Cerebellar nuclear complex (tissue), 1 donor: ENCODE measurements at places on chromosomes 5 and 9.

- no peak for DNase-seq
Observed at GRCh38 chr5:72472666-72473422, 34.4 kb downstream of the ZNF366 start.

- peak; percentile 52 for DNase-seq
Observed at GRCh38 chr5:142611154-142611553, 74.7 kb downstream of the FGF1 start.

DNA sequence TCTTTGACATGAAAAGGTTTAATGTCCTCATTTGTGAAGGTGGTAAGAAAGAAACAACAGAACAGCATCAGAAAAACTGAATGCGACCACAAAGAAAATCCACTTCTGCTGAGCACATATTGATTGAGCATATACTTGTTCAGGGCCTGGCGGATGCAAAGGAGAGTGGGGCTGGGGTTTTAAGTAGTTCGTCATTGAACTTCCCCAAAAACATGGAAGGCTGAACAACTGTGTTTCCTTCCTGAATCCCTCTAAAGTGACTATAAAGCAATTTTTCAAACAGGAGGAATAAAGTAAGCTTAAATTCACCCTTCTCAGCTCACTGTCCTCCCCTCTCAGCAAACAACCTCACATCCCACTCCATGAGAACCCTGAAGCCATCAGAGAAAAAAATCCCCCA, 262.9 kb downstream of the AGTPBP1 start:
- no peak for DNase-seq

GRCh38 chr9:18834740-18835361, 198.2 kb downstream of the SAXO1 start:
- DNase-seq = no peak

DNA sequence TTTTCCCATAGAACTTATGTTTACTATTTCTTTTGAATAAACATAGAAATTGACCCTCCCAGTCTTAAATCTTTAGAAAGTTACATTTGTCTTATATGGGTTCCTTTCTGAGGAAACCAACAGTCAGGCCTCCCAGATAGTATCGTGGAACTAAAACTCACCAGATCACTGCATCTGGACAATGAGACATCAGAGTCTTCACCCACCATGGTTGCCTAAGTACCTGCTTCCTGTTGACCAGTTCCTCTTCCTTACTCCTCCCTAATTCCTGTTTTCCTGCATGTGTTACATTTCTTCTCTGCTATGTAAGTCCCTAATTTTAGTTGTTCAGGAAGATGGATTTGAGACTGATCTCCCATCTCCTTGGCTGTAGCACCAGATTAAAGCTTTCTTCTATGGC, 462.2 kb downstream of the DIRAS2 start:
- DNase-seq = no peak

GRCh38 chr9:135105211-135105745, 17.8 kb downstream of the OLFM1 start:
- no peak for DNase-seq

DNA sequence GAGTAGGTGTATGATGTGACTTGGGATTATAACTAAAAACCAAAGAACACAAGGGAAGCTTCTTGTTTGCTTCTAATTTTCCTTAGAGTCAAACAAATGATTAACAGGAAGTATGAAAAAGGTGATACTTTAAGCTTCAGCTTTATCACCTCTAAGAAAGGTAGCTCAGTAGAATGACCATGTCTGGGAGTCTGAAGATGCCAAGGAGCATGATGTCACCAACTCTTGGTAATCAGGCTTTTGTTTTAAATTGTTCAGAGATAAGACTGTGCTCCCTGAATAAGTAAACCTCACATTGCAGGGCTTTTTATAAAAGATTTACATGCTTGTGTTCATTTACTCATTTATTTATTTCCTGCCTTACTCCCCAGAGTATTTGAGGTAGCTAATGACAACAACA, 169.9 kb downstream of the FER start:
- no peak for DNase-seq

DNA sequence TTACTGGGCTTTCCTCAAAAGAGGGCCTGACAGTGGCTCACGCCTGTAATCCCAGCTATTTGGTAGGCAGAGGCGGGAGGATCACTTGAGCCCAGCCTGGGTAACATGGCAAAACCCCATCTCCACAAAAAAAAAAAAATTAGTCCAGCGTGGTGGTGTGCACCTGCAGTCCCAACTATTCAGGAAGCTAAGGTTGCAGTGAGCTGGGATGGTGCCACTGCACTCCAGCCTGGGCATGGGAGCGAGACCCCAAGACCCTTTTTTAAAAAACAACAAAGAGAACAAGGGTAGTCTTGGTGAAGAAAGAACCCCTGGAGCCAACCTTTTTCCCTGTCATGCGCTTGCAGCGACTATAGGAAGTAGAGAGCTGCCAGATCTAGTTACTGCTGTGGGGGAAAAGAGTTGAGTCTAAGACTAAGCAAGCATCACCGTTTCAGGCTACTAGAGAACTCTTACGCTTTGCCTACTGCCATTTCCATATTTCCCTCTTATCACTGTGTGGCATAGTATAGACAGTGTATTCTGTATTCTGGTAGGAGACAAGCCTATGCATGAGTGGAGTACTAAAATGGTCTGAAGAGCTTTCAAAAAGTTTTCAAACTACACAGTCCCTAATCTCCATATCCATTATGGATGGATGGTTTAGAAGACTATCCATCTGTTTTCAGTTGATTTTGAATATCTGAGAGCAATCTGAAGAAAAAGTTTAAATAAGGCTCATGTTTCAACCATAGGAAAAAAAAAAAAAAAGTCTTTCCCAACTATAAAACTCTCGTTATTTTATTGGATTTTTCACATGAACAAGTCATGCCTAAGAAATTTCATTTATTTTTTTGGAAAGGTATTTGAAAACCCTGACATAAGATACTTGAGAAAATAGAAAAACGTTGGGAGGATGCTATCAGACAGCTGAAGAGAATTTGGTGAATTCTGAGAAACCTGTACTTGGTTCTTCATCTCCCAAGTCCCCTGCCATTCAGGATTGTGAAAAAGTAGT, 2.6 kb downstream of the C9orf40 start:
- no peak for DNase-seq

DNA sequence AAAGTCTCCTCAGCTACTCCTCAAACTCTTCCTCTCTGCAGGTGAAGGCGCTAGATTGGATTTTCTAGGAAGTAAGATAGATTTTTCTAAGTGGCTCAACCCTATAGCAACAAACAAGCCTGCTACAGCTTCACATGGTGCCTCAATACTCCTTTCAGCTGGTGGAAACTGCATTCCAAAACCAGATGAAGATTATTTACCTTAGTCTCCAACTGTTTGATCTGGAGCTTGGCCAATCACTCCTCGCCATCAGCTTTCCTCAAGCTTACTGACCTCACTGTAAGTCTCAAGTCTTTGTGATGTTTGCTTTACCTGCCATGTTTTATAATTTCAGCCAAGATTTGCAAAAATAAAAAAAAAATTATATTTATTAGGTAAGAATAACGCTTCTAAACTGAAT, 622.4 kb downstream of the CHSY3 start:
- DNase-seq = no peak

DNA sequence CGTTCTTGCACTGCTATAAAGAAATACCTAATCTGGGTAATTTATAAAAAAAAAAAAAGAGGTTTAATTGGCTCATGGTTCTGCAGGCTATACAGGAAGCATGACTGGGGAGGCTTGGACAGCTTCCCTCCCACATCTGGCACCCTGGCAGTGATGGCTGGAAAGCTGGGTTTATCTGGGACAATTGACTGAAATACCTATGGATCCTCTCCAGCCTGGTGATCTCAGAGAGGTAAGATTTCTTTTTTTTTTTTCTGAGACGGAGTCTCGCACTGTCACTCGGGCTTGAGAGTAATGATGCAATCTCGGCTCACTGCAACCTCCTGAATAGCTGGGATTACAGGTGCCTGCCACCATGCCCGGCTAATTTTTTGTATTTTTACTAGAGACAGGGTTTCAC, 22.7 kb upstream of the UGCG start:
- DNase-seq = no peak

DNA sequence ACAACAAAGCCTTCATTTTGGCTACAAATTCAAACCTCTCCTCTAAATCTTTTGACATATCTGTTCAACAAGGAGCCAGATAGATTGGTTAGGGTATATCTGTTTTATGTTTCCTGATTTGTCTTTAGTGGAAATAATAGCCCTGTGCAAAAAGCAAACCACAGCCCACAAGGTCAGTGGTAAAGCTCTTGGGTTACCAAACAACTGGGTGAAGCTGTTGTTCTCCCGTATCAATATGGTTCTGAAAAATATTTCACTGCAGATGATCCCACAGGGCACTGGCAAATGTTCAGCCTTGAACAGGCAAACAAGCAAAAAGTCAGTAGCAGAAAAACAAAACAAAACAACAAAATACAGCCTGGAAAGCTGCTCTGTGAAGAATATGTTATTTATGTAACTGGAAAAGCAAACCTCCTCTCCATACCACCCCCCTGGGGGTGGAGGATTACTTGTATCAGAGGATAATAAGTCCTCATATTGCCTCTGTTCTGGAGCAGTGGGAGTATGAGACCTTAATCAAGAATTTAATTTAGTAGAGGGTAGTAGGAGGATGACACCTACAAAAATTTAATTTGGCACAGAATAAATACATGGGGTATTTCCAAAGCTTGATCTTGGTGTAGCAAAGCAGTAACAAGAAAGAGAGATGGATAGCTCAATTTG, 20.8 kb upstream of the PTBP3 start:
- no peak for DNase-seq

- no peak for DNase-seq
Observed at GRCh38 chr5:28254846-28255245, 1216.5 kb upstream of the CDH9 start.
